ENCODE measurements at places on chromosomes 3 and 15.
A peak's percentile ranks its signal among the peaks of the same experiment; 100 is the strongest.

DNA sequence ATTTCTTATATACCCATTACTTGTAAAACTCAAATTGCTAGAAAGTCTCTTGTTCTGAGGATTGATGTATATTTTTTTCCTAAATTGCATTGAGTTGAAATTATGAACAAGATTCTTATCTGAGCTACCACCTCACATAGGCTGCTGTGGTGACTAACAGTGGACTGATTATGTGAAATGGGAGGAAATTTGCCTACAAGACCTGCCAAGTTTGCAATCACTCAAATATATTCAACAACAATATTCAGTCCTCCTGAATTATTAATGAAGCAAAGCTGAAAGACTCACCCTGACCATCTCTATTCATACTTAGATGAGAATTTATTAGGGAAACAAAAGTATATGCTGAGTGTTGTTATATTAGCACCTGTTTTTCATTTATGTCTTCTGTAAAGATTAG lies 412.6 kb upstream of the SEMA6D start:
- DNase-seq: no peak

DNA sequence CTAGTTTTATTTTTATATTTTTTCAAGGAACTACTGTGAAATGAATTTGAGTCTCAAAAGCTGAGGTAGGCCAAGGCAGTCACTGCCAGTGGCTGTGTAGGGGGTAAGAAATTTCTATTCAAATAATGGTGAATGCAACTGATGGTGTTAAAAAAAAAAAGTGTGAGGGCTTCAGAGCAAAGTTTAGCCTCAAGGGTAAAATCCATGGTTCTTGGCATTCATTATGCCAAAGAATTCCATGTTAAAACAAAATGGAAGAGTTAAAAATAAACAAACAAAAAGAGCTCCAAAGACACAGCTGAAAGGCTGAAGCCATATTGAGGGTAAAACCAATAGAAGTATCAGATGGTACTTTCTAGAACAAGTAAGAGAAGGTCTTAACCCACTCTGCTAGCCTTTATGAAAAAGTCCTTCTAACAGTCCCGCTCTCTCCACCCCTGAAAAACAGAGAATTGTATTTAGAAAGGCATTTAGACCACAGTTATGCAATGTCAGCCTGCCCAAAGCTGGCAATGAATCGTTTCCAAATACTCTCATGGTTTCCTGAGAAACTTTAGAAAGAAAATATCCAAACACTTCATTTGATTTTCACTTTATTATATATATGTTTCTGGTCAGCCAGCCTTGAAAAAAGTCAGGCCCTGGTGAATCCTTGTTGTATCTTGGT lies 158.4 kb upstream of the GMNC start:
- DNase-seq: no peak

DNA sequence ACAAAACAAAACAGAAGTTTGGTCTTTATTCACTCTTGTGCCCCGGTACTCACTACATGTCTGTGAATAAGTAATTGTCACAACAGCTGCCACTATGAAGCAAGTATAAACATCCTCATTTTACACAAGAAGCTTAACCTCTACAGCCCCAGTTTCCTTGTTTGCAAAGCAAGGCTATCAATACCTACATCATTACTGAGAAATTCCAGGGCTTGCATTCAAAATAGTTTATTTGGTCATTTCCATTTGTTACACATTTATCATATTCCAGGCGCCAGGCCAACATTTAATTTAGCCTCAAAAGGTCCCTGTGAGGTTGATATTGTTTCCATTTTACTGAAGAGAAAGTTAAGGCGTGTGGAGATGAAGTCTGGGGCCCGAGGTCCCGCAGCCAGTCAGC lies 161.4 kb upstream of the LRTM1 start:
- no peak for DNase-seq

- no peak for DNase-seq
These were observed 202.6 kb downstream of the VGLL3 start for GRCh38 chr3:86788371-86788770.

DNA sequence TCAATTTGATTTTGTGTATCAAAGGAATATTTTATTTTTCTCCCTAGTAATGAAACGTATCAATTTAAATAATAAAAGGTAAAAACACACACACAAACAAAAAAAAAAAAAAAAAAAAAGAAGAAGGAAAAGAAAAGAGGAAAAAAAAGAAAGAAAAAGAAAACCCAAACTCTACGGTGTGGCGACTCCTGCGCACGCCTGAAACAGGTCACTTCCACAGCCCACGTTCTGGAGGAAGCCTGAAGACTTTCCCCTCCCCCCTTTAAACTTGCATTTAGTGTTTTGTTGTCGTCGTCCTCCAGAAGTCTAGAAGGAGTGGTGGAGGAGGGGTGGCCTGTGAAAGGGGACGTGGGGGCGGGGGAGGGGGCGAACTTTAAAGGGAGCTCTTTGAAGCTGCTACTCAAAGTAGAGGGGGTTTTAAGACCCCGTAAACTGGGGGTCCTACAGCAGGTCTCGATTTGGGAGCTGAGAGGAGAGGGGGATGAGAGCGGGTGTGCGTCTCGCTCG lies 2.3 kb upstream of the TLE3 start:
- no peak for DNase-seq

DNA sequence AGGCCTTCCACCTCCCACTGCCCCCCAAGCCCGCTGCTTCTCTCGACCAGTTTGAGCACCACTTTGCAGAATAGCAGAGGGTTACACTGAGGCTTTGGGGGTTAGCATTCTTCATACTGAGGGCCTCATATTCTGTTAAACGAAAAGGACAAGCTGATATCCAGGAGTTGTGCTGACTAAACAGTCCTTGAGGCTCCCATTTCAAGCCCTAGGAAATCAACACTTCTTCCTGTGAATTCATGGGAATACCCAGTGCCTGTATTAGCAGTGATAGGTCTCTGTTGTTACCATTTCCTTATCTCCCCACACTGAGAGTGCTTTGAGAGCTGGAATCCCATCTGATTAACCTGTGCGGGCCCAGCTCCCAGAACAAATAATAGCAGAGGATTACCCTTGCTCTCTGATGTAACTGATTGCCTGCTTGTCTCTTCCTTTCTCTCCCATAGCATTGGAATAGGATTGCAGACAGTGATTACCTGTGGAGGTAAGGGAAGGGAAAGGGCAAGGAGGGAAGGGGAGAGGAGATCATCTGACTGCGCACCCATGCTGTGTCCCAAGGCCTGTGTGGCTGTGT lies 930 bp downstream of the FBXW12 start:
- DNase-seq: no peak

- DNase-seq: no peak
These were observed 1.0 kb downstream of the USF3 start for GRCh38 chr3:113695431-113695785.

- no peak for DNase-seq
These were observed 1.9 kb downstream of the PAQR9 start for GRCh38 chr3:142961539-142961938.

DNA sequence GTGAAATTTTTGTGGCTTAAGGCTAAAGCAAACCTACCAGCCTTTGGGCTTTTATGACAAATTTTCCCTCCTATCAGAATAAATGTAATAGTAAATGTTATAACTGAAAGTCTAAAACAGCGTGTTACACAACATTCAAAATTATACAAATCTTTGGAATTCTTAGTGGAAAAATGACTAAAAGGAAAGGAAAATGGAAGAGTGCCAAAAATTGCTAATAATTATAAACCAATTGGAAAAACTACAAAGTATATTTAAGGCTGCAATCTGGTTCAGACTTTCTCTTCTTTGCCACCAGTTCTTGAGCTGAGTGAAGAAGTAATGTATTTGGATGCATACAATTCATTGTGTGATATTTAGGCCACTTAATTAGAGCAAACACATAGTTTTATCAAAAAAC lies 45.6 kb upstream of the PHLDB2 start:
- no peak for DNase-seq

- peak; percentile 28 for DNase-seq
These were observed 21.0 kb downstream of the IFT122 start for GRCh38 chr3:129461022-129461421.

DNA sequence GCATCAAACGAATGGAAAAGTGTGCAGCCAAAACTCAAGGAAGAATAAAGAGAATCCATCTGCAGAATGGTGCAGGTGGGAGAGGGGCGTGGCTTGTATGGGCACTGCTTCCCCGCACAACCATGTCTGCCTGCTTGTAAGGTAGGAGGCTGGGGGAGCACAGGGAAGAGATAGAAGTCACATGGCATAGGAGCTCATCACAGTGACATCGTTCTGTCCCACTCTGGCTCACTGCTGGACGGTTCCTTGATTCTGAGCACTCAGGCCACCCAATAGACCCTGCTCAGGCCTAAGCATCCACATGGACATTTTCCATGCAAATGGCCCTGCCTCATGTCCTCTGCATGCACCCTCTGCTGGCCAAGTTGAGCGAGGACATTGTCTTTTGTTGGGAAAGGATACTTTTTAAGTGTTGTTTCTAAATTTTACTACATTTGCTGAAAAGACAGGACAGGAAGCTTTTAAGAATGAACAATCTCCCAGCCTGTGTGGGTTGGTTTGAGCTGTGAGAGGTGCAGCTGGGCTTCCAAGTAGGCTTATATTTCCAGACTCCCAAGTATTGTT lies 3.1 kb downstream of the MYLK start:
- DNase-seq: no peak

GRCh38 chr3:194577986-194578905 lies 55.0 kb downstream of the TMEM44 start:
- peak; percentile 66 for DNase-seq

- no peak for DNase-seq
These were observed 93.8 kb downstream of the SMAD6 start for GRCh38 chr15:66795851-66796250.

DNA sequence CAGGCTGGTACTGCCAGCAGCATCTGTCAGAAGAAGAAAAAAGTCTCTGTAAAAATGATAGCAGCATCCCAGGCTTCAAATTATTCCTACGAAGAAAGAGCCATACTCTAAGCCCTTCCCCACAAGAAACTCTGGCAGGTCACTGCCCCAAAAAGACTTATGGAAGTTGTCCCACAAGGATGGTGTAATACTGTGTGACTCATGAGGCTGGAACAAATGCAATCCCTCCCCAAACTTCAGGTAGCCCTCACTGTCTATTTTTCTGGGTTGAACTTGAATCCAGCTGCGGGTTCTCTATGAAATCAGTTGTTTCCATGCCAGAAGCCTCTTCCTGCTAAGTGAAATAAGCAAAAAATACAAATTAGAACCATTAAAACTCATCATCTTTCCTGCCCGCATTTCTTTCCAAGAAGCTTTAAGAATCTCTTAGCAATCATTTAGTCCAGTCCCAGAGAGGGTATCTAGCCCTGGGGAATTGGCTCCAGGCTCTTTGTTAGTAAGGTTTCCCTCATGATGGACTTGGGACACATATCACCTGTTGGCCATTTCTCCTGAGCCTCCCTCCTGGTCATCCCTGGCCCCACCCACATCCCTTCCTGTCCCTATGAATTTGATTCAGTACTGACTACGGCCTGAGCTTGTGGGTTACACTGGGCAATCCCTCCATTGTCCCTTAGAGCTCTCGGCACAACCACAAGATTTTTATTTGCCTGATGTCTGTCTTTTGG lies 51.7 kb downstream of the FAM174B start:
- no peak for DNase-seq

DNA sequence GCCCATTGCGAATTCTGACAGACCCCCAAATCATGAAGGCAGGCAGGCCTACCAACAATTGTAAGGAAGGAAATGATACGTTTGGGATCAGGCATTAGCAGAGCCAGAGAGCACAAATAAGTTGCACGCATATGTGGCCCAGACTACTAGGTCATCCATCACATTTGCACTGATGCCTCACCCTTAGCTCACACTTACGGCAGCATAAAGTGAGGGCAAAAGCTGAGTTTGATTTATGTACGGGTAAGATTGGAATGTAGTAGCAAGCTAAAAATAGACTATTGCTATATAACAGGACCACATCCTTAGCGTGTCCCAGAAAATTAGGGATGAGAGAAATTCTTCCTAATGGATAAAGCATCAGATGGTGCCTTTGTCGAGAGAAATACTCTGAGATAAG lies 58.6 kb downstream of the QTRT2 start:
- DNase-seq: no peak

GRCh38 chr3:117793622-117794265 lies 1084.2 kb downstream of the TUSC7 start:
- DNase-seq: no peak

- no peak for DNase-seq
These were observed 170.4 kb downstream of the P3H2 start for GRCh38 chr3:189950258-189950657.

GRCh38 chr15:22978691-22979237 lies 1.4 kb downstream of the CYFIP1 start:
- DNase-seq: no peak

DNA sequence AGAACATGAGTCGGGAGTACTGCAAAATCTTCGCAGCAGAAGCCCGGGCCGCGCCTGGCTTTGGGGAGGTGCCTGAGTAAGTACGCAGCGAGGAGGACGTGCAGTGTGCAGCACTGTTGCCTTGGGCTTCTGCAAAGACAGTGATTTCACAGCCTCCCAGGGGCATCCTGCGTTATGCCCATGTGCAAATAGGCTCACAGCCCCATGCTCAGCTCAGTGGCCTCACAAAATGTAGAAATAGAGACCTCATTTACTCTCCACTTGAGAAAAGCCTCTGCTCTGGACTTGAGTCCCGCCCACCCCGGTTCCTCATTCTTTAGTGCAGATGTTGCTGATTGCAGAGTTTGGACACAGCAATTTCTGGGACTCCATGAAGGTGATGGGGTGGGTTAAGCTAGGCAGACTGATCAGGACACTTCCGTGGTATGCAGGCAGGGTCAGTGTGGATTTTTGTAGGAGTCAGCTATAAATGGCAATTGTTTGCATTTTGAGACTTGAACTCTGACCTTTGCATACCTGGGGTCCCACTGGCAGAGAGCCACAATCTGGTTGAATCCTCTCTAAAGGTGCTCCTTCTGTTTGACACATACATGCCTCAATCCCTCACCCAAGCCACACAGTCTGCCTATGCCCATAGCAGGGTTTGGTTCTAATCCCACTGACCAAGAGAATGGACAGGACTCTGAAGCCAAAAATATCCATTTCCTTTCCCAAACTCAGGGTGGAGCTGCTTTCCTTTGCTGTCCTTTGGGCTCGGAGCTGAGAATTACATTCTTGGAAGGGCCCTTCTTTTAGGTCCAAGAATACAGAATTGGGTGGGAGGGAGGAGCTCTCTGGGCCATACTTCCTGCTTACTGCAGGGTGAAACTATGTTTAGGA lies 20.7 kb upstream of the SLC28A1 start:
- DNase-seq: no peak

- peak; percentile 85 for DNase-seq
These were observed 2.8 kb downstream of the FYCO1 start for GRCh38 chr3:45992821-45993221.

- no peak for DNase-seq
These were observed 11.1 kb downstream of the TFG start for GRCh38 chr3:100720426-100720825.

DNA sequence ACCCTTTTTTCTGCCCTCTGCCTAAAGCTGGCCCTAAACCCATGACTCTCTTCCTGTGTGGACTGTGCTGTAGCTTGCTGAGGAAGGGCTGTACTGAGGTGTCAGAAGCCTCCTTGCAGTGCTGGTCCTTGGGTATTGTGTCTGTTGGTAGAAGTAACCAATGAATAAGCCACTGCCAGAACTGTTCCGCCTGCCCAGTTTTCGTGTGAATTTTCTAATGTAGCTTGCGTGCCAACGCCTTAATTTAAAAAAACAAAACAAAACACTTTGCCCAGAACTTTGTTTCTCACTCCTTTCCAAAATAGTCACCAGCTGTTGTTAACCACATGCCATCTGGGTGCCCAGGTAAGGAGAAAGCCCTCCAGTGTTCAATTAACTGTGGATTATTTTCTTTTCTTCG lies 101.9 kb downstream of the KLHL25 start:
- DNase-seq: no peak

- DNase-seq: no peak
These were observed 213.0 kb downstream of the MEIS2 start for GRCh38 chr15:36887214-36887961.

All from BJ (cell line).